ENCODE measurements at places on chromosomes 16 and 17.

- DNase-seq = no peak
These were observed 1.3 kb downstream of the CAVIN1 start for GRCh38 chr17:42421507-42422338.

DNA sequence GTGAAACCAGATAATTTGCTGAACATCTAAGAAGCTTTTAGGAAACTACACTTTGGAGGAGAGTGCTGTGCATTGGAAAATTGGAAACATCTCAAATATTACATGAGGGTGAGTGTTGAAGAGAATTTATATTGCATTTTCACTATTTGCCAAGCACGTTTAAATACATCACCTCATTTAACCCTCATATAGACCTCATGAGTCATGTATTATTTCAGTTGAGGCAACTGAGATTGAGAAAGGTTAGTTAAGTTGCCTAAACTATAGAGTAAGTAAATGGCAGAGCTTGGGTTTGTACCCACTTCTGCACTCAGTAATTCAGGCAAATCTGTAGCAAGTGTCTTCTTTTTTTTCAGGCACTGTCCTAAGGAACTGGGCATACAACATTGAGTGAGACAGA, 3.7 kb upstream of the NLK start:
- no peak for DNase-seq

GRCh38 chr17:58248955-58249269, 10.5 kb downstream of the LPO start:
- no peak for DNase-seq

GRCh38 chr16:72036098-72036497, 18.2 kb upstream of the HP start:
- no peak for DNase-seq

GRCh38 chr16:15054357-15055140, 1.3 kb downstream of the NTAN1 start:
- no peak for DNase-seq

GRCh38 chr17:8558144-8558543, 72.4 kb downstream of the MYH10 start:
- DNase-seq = no peak

DNA sequence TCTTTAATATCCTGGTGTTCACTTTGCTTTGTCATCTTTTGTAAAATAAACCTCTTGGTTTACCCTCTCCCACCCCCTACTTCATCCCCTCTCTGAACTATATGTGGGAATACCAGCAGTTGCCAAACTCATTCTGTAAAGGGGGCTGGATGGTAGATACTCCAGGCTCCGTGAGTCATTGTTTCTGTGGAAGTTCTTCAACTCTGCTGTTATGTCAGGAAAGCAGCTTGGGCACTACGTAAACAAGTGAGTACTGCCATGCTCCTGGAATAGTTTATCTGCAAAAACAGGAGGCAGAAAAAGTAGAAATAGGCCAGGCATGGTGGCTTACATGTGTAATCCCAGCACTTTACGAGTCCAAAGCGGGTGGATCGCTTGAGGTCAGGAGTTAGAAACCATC, 17.6 kb downstream of the MVP start:
- no peak for DNase-seq

GRCh38 chr16:88472637-88473205, 19.6 kb downstream of the ZFPM1 start:
- no peak for DNase-seq

DNA sequence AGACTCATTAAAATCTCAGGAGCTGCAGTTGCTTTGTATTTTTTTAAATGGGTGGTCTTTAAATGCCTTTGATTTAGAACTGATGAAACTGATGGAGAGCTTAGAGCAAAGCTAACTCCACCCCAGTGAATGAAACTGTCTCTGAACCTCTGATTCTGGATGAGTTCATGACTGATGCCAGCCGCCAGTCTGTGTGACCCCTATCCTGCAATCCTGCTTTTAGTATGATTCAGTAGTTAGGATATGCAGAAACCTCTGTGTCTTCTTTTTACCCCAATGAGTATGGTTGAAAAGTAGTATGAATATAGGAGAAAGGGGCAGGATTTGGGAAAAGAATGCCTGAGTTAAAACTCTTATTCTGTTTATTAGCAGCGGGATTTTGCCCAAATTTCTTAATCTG, 12.3 kb upstream of the SALL1 start:
- no peak for DNase-seq

DNA sequence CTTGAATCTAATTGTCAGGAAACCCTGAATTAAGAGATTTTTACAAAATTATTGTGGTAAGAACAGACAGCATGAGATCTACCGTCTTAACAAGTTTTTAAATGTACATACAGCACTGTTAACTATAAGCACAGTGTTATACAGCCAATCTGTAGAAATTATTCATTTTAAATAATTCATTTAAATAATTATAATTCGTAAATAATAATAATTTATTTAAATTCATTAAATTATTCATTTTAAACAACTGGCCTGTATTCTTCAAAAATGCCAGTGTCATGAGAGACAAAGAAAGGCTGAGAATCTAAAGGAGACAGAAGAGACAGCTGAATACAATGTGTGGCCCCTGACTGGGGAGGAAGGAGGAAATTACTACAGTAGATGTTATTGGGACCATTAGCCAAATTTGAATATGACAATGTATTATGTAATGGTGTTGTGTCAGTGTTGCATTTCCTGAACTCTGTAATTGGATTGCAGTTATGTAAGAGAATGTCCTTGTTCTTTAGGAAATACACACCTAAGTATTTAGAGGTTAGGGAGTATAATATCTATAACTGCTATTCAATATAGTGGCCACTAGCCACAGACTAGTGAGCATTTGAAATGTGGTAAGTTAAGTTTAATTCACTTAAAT, 2.3 kb downstream of the RSAD1 start:
- no peak for DNase-seq

- DNase-seq = no peak
These were observed 336.9 kb downstream of the SOX9 start for GRCh38 chr17:72457712-72458111.

DNA sequence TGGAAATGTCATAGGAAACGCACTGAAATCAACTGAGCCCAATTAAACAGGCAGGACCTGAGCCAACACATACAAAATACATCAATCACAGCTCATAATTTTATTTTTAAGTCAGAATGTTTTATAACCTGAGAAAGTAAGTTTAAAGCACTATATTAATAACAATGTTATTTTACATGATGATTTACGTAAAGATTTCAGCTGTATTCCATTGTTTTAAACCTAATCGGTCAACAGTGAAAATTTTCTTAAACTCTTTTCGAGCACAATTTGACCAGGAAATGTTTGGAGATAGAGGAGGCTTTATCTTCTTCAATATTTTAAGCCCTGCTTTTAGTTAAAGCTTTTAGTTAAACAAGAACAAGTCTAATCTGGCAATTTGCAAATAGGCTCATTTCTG, 201.8 kb upstream of the TOX3 start:
- DNase-seq = no peak

DNA sequence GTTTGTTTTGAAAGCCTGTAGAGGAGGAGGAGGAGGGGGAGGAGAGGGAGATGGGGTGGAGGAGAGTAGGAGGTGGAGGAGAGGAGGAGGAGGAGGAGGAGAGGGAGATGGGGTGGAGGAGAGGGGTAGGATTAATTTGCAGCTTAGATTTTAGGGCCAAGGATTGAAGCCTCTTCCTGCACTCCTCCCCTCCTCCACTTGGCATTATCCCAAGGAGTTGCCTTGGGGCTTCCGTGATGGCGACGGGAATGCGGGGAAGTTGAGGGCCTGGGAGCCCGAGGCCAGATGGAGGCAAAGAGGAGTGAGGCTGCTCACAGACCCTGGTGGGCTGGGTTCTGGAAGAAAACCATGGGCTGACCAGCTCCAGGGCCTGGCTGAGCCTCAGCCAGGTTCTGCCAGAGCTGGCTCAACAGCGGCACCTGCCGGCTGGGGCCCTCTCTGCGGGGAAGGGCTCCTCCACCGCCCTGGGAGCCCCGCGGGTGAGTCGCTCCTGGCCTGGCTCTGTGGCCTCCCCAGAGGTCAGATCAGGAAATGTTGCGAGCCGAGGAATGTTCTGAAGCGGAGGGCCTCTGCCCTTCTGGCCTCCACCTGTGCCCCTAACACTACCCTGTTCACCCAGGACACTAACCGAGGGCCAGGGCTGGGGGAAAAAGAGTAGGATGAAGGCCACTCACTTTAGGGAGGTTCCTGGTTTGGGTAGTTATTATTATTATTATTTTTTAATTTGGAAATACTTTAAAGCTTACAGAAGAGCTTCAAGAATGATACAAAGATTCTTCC, 23.9 kb upstream of the FMNL1 start:
- DNase-seq = peak; percentile 80

DNA sequence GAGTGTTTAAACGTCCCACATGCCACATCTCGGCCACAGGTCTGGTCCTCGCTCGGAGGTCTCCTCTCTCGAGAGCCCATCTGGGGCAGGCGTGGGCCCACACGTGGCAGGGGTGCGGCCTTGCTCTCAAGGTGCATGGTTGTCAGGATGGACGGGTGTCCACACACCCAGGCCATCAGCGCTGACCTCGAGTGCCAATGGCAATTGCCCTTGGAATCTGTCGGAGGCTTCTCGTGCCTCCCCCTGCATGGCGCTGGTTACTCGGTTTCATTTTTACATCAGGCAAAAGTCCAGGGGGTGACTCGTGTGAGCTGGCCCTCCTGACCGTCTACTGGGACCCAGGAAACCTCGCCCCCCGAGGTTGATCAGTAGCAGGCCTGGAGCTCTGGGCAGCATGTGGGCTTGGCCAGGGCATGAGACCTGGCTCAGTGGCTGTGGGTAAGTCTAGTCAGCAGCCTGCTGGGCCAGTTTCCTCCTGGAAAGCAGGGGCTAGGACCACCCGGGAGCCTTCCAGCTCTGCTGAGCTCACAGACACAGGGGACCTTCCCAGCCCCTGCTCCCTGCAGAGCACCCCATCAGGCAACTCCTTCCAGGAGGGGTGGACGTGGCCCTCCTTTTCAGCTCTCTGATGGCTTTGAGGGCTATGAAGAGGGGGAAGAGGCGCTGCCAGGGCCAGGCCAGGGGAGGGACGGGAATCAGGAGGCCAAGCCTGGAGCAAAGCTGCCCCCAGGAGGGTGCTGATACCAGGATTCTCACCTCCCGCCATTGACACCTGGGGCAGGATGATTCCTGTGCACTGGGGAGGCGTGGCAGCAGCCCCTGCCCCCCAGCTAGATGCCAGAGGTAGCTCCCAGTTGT, 3.7 kb upstream of the ZNF469 start:
- no peak for DNase-seq

GRCh38 chr16:71367241-71367976, 8.9 kb downstream of the CALB2 start:
- peak; percentile 65 for DNase-seq

Measured in Kasumi-1 (cell line).